ENCODE measurements at places on chromosomes 5 and 9.

GRCh38 chr9:68625559-68625958 is 79.5 kb upstream of the PIP5K1B start:
- no peak for DNase-seq

DNA sequence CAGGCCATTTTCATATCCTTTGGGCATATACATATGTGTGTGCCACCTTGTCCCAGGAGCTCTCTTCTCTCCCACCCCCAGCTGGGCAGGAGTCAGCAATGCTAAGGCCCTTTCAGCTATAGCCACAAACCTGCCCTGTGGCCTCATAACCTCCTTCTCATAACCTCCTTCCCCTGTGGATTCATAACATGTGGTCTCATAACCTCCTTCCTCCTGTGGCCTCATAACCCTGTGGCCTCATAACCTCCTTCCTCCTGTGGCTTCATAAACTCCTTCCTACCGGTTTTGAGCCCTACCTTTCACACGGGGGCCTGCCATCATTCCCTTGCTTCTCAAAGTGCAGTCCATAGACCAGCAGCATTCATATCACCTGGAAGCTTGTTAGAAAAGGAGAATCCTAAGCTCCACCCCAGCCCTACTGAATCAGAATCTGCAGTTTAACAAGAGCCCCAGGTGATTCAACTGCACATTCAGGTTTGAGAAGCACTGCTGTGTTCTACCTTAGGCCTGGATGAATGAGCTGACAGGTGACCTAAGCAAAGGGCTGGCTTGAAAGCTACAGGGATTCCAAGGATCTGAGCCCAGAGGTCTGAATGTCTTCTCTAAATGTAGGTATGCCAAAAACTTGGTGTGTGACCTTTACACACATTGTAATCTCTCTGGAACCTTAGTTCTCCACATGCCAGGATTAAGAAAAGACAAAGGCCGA is 41.9 kb upstream of the PLPP6 start:
- DNase-seq: no peak

DNA sequence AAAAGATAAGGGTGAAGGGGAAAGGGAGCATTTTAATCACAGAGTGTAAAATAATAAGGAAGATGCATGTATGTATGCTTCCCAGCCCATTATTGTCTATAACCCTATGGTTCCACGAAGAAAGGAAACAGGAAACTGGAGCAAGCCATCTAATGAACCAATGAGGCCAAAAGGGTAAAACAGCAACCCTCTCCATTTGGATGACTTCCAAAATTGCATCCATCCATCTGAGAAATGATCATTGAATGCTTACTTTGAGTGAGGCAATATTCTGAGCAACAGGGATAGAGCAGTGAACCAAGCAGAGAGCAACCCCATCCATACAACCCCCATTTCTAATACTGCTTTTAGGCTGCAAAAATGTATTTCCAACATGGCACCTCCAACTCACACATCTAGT is 46.9 kb downstream of the ARL15 start:
- no peak for DNase-seq

- DNase-seq: no peak
These were observed 166.7 kb downstream of the DAB2IP start for GRCh38 chr9:121818016-121818661.

GRCh38 chr5:31763424-31763823 is 124.5 kb downstream of the PDZD2 start:
- no peak for DNase-seq

DNA sequence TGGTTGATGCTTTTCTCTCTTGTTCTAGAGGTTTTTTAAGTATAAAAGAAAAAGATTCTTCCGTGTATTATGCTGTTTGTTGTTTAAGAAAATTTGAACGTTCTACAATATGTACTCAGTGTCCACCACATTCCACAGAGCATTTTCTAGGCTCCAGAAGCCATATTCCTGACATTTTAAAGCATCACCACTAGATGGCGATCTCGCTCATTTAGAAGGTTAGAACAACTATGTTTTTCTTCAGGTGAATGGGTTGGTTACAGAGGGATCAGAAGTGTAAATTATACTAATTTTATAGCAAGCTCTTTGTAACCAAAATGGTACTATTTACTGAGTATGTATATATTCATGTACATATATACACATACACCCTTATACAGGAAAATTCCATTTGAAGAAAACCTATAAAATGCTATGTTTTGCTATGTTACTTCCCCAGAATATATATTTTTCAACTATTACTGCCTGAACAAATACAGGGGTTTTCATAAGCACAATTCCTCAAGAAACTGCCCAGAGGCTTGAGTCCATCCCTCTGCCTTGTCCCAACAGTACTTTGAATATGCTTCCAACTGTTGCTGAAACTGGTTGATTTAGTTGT is 284.3 kb downstream of the CCDC171 start:
- no peak for DNase-seq

GRCh38 chr5:159907689-159908590 is 8.3 kb upstream of the ADRA1B start:
- DNase-seq: no peak

GRCh38 chr5:178899289-178899688 is 3.6 kb downstream of the ZFP2 start:
- DNase-seq: no peak

- no peak for DNase-seq
These were observed 52.5 kb upstream of the IL7R start for GRCh38 chr5:35804201-35804653.

- no peak for DNase-seq
These were observed 36.2 kb downstream of the PLAC8L1 start for GRCh38 chr5:146068977-146069779.

- no peak for DNase-seq
These were observed 96.8 kb upstream of the IFNK start for GRCh38 chr9:27427272-27427643.

GRCh38 chr9:70634696-70635095 is 220.2 kb upstream of the KLF9 start:
- no peak for DNase-seq

All from central memory CD8-positive, alpha-beta T cell (primary cell).